ENCODE measurements at places on chromosomes 4 and X.

DNA sequence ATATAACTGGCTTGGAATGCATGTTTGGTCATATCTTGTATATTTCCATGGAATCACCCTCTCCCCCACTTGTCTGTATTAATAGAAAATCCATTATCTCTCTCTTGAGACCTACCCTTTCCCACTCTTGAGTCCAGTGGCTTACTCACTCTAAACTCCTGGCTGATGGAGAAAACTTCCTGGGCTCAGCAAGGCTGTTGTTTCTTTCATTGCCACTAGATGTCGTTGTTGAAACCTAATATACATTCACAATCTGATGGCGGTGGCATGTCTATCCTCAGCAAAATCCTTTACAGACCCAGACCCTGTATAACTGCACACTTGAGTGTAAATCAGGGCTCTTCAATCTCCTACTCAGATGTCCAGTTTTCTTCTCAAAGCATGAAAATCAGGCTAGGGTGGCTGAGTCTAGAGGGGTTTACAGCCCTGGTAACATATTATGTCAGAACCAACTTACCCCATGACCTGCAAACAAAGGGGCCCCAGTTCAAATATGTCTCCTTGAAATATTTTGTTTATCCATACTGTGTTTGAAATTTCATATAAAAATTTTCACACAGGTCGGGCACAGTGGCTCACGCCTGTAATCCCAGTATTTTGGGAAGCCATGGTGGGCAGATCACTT is 70.0 kb upstream of the FAM241A start:
- no peak for DNase-seq

DNA sequence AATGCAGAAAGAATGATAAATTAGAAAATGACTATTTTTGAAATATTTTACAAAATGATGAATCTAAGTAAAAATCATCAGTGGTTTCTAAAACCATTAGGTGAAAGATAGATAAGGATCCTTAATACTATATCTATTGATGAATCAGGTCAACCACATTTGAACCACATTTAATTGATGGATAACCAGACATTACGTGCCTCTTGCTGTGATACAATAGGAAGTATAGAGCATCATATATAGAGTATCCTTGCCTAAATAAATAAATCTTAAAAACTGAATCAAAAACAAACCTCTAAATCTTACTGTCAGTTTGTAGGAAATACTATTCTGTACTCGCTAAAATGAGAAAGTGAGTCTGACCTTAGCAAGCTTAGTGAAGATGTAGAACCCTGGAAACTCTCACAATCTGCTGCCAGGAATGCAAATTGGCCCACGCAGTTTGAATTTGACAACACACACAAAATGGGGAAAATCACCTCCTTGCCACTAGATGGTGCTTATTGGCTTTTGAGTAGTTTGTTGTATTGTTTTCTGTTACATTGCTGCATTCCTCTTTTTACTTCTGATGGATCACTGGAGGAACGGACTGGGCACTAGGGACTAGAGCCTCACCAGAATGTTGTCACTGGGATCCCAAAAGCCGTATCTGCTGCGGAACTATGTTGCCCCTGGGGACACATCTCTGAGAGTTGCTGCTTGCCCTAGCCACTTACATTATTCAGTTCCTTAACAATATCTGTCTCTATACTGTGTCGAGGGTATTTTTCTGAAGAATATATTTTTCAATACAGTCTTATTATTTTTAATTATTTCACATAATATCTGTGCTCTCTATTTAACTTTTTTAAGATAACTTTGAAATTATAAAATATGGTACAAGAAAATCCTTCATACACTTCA is 25.4 kb upstream of the SLAIN2 start:
- no peak for DNase-seq

DNA sequence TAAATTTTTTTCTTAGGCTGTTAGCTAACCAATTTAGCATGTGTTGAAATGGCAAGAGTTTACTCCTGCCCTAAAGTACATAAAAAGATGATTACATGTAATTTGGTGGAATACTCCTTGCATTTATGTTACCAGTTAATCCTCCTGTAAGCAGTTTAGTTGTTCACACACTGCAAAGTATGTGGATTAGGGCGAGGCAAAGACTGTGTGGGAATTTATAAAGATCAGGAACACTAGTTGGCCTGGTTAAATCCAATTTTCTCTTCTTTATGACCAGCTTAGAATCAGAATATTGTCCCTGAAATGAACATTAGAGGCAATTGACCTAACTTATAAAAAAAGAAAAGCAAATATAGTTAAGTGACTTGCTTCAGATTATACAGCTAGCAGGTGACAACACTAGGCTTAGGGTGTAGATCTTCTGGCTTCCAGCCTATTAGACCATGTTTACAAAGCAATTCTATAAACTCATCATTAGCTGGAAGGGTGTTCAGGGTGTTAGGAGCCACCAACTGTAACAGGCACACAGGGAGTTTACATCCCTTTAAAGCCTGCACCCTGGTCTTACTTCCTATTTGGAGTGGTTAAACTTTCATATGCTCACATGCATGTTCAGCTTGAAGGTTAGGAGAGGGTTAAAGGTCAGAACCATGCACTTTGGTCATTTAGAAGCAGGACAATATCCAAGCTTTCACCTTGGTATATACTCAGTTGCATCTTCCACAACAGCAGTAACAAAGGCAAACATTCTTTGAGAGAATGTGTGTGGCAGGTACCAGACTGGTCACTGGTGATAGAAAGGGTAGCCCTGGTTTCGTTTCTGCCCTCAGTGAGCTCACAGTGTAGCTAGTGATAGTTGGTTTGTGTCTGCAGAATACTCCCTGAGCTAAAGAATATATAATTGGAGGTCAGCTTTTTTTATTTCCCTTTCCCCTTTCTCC is 72.6 kb downstream of the GC start:
- no peak for DNase-seq

DNA sequence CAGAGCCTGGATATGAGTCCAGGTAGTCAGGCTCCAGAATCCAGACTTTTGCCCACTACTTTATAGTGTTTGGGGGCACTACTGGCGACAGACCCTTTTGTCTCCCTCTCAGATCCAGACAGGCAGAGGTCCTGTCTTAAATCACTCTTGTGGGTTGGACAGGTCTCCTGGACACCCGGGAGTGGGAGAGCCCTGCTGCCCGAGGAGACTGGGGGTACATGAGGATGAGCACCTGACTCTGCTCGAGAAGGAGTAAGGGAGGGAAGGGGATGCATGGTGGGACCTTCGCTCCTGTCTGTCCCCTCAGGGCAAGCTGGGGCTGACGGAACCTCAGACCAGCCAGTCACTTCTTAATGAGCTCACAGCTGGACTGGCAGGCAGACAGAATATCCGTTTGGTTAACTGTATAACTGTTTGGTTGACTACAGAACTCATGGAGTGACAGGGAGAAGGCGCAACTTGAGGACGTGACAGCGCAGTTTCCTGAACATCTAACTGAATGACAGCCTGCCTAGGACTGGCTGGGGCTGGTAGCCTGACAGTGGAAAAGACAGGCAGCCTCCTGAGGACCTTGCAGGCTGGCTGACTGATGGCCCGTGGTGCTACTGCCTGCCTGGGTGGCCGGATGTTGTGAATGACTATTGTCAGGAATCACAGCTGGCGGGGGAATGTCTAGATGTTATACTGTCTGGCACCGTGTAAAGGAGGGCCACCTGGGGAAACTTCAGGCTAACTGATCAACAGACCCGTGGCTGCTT is 1.6 kb upstream of the SUV39H1 start:
- DNase-seq: no peak

- no peak for DNase-seq
Observed at GRCh38 chr4:90142081-90142480, 14.9 kb downstream of the CCSER1 start.

GRCh38 chr4:2292646-2293108 is 30.8 kb upstream of the MXD4 start:
- DNase-seq: no peak

GRCh38 chr4:12137575-12137974 is 708.9 kb upstream of the HS3ST1 start:
- no peak for DNase-seq

- no peak for DNase-seq
Observed at GRCh38 chr4:89026542-89026941, 30.4 kb downstream of the FAM13A start.

- no peak for DNase-seq
Observed at GRCh38 chrX:6644411-6644810, 109.5 kb upstream of the VCX3A start.

- no peak for DNase-seq
Observed at GRCh38 chr4:177228599-177228998, 81.1 kb upstream of the NEIL3 start.

- DNase-seq: no peak
Observed at GRCh38 chr4:124487651-124488050, 224.9 kb downstream of the ANKRD50 start.

DNA sequence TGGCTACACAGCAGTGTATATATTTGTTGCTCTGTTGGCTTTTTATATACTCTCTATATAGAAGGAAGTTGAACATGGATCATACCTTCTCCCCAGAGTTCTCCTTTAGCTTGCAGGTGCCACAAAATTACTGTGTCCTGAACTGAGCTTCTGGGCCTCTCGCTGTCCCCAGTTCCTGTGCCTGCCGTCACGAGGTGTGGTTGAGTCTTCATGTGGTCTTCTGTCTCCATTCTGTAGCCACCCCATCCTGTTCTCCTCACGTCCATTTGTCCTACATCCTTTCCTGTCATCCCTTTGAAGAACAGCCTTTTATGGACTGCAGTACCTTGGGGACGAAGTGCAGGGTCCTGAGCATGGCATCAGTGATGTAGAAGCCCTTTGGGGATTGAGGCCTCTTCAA is 14.5 kb downstream of the TMEM131L start:
- no peak for DNase-seq

DNA sequence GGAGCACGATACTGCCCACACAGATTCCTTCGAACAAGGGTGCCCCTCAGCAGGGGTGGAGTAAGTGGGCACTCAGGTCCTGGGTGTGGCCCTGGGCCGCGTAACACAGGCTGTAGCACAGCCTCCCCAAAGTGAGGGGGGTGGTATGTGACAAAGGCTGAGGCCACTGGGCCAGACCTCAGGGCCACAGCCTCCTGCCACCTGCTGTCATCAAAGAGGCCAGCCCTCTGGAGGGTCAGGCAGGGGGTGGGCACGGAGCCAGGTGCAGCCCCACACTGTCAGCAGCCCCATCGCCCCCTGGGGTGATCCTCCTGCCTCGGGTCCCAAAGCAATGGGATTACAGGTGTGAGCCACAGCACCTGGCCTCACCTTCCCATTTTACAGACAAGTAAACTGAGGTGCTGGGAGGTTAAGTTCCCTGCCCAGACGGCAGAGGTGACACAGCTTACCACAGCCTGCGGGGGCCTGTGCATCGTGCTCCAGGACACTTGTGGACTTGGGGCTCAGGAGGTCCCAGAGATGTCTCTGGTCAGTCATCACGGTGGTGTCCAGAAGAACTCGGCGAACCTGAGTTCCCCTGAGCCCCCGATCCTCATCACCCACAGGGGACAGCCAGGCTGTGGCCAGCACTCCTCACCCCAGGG is 27.5 kb upstream of the MXD4 start:
- no peak for DNase-seq

DNA sequence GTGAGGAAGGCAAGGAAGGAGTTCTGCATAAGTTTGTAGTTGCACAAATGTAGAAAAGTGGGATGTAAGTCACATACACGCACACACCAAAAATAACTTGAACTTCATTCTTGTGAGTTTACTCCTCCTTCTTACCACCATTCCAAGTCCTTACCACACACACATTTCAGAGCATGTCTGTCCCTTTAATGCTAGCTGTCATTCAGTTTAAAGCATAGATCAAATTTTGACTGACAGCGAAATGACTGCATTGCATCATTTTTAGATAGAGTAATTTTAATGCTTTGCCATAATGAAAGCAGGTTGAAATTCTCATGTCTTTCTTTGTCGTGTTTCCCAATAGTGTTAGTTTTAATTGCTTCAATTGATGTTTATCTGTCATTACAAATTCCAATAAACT is 629.6 kb upstream of the HTR2C start:
- no peak for DNase-seq

DNA sequence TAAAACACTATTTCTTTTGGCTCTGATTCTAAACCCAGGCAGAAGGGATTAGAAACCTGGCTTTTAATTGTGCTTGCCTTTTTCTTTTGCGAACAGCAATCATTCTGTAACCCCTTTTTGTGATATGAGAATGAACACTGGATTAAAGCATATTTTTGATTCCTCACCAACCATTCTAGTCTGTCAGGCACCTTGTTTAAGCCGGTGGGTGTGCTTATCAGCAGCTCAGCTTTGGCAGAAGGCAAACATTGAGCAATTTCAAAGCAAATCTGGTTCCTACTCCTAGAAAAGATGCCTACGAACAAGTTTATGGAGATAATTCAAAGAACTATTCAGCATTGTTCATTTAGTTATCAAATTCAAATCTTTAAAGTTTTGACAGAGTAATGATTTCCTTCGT is 265.1 kb upstream of the FAM241A start:
- no peak for DNase-seq

GRCh38 chr4:81573840-81574239 is 102.1 kb upstream of the RASGEF1B start:
- no peak for DNase-seq

GRCh38 chrX:110373310-110373709 is 14.7 kb downstream of the RTL9 start:
- no peak for DNase-seq

- no peak for DNase-seq
Observed at GRCh38 chr4:3877236-3877635, 111.1 kb downstream of the ADRA2C start.

DNA sequence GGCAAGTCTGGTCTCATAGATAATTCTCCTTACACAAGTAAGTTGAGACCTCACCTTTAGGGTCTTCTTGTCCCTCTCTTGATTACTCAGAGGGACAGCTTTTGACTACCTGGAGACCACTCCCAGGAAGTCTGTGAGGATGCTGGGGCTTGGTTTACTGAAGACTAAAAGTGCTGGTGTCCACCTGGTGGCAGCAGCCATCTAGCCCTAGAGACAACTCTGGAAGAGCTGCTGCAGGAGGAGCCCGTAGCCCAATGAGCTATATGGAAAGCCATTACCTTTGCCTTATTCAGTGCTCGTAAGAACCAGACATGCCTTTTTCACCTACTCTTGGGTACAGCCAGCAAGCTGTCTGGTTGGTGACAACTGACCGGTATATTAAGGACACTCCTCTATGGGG is 7.3 kb downstream of the FGFBP2 start:
- DNase-seq: no peak

DNA sequence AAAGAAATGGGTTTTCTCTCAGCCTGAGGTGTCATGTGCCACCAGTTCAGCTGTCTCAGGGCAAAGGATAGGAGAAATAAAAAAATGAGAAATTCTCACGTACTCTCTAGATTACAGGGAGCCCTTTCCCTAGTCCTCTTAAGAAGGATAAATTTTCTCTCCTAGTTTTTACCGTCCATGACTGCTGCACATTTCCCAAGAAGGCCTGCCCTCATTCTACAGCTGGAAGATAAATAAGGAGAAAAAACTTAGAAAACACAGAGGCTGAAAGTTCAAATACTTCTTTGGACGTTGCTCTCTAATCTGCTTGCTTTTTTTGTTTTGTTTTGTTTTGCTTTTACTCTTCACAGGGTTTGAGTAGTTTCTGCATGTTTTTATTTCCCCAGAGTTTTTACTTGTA is 211.9 kb downstream of the DCAF12L2 start:
- DNase-seq: no peak
